ENCODE measurements at places on chromosomes 5 and 9.

- DNase-seq = no peak
These were observed 114.9 kb upstream of the ATP10B start for GRCh38 chr5:160966921-160967320.

DNA sequence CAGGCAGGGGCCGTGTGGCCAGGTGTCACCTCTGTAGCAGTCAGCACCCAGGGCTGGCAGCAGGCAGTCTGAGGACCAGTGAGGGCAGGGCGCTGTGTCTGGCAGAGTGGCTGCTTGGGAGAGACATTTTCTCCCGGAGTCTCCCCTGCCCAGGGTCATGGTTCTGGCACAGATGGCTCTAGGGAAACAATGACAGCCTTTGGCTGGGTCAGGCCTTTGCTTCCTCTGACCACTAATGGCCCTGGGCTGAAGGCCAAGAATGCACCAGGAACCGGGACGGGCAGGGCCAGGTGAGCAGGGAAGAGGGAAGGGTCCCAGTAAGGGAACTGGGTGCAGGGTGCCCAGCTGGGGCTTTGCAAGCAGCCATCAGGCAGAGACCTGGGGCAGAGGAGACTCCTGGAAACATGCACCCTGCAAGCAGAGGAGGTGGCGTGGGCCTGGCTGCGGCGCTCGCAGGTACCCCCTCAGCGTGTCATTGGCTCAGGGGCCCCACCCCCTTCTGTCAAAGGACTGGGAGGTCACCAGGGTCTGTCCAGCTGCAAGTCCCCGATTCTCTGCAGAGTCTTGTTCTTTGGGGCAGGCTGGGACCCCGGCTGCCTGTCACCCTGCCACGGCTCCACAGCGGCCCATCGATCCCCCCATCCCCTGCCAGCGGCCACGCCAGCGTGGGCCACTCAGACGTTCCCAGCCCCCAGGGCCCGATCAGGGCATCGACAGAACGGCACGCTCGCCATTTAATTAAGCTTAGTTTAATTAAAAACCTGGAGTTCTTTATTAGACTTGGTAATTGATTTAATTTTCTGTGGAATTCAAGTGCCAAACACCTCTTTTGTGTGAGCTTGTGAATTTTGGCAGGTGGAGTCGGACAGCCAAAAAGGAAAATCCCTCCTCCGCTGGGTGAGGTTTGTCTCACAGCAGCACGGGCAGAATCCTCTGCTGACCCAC, 18.9 kb upstream of the TMEM250 start:
- no peak for DNase-seq

- DNase-seq = no peak
These were observed 84.9 kb downstream of the GDNF start for GRCh38 chr5:37754976-37755375.

GRCh38 chr5:67393211-67393610, 196.6 kb upstream of the CD180 start:
- no peak for DNase-seq

GRCh38 chr5:3778000-3778550, 182.4 kb downstream of the IRX1 start:
- peak; percentile 8 for DNase-seq

- DNase-seq = no peak
These were observed 150.9 kb upstream of the DMRT1 start for GRCh38 chr9:690517-691111.

DNA sequence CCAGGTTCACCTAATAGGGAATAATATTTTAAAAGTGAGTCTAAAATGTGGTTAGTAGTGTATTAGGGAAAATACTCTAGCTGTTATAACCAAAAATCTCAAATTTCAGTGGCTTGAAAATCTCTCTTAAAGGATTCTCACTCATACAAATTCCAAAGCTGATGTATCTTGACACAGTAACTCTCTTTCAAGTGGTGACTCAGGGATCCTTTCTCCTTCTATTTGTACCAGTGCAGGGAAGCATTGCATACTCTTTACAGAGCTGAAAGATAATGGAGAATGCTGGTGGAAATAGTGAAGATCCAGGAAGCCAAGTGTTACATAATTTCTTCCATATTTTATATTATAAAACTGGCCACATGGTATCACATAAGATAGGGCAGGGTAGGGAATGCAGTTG, 560.2 kb upstream of the CDH9 start:
- no peak for DNase-seq

DNA sequence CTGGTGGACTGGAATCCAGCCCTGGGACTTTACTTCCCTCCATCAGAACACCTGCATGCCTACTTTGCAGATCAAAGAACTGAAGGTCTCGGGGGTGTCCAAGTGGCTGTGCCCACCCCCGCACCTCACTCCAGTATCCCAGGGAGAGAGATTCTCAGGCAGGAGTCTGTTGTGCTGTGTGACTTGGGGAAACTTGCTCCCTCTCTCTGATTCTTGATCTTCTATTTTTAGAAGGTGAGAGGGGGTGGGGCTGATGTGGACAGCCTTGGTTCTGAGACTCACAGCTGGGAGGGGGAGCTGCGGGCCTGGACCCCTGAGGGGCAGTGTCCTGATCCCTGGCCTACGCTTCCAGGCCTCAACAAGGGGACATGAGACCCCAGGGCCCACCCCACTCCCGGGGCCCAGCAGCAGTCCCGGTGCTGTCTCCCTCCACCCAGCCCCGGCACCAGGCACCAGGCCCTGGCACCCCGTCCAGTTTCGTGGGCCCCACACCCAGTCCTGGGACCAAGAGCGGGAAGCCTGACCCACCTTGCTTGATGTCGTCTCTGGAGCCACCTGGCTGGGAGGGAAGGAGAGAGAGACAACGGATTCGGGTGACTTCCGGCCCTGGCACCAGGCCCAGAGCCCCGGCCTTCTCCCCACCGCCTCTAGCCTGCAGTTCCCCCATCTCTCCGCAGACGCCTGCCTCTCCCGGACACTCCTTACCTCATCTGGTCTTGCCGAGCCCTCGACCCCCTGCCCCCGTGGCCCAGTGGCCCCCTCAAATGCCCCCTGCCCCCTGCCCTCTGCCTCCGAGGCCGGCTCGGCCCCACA, 74.0 kb upstream of the SPTLC1 start:
- no peak for DNase-seq
